ENCODE measurements at places on chromosomes 6 and 20.

GRCh38 chr6:6221787-6222535 is 98.5 kb downstream of the F13A1 start:
- DNase-seq, result no peak

- DNase-seq, result peak; percentile 53
Observed at GRCh38 chr6:20866935-20867703, 332.9 kb downstream of the CDKAL1 start.

DNA sequence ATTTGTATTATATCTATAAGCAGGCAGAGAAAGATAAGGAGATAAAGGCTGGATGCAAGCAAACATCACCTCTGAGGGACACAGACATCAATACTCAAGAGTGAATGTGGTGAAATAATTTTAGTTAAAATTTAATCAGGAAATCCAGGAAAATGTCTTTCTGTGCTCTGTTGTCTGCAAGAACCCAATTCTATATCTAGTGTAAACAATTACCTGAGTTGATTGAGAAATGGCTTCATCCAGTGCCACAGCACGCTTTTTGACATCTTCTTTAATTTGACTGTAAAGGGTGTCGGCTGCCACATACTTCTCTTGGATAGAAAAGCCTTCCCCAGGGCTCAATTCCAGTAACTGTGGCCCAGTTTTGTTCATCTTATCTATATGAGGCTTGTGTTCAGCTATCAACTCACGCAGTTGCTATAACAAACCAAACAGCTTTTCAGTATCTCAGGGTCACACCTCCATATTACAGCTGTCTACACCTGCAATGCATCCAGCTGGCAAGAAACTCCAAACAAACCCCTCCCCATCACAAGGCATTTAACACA is 131.6 kb downstream of the DST start:
- peak; percentile 29 for DNase-seq

- no peak for DNase-seq
Observed at GRCh38 chr20:23278172-23278571, 72.4 kb upstream of the NXT1 start.

- DNase-seq, result no peak
Observed at GRCh38 chr6:157709555-157709954, 113.5 kb upstream of the SNX9 start.

DNA sequence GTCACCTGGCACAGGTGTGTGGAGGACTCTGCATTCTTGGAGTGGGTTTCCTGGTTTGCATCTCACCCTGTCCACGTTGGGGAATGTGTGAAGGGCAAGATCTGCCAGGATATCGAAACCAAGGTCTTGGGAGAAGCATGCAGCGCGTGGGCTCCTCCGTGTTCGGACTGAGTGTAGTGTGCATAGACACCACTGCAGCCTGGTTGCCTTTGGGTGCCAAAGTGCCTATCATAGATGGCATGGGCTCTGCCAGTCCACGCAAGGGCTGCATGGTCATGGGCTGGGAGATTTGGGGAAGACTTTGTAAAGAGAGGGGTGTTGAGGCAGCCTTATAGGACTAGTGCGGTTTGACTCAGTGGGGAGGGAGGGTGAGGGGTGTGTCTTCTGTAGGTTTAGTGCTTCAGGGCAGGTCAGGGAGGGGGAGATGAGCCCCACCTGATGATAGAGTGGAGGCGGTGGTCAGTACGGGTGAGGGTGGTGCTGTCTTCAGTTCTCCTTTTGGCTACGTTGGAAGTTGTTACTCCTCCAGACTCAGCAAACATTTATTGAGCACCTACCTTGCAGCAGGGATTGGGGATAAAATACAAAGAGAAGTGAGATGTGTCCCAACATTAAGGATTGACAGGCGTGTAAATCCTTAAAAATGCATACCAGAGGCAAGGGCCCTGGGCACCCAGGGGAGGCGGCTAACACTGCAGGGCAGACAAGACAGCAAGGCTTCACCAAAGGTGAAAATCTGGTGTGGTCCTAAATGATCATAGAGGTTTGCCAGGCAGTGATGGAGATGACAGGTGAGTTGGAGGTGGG is 28.3 kb downstream of the DUSP22 start:
- DNase-seq, result no peak

- no peak for DNase-seq
Observed at GRCh38 chr20:62759981-62760431, 36.3 kb upstream of the MRGBP start.

DNA sequence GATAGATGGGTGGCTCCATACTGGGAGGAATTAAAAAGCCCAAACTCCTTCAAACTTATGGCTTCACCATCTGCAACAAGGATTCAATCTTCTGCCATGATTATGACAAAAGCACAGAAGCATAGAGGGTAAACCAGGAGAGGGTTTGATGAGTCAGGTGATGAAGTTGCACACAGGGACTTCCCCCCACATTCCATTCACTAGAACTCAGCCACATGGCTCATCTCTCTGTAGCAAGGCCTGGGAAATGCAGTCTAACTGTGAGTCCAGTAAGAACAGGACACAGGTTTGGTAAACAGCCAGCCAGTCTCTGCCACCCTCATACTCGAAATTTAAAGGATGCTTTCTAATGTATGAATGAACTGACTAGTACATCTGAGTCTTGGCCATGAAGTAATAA is 142.9 kb downstream of the HIVEP2 start:
- peak; percentile 99 for DNase-seq

- DNase-seq, result no peak
Observed at GRCh38 chr20:53897884-53898555, 172.4 kb downstream of the BCAS1 start.

DNA sequence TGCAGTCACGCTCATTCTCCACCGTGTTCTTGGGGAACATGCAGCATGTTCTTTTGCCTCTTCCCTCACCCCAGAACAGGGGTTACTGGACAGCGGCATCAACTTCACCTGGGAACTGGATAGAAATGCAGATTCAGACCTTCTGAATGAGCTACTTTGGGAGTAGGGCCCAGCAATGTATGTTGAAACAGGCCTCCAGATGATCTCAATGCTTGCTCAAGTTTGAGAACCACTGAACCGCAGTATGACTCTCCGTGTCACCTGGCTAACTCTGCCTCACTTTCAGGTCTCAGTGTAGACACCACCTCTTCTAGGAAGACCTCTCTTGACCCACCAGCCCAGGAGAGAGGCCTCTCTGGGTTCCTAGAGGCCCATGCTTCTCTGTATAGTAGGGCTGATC is 4.9 kb downstream of the TRIB3 start:
- no peak for DNase-seq

- DNase-seq, result no peak
Observed at GRCh38 chr6:20997143-20997769, 463.0 kb downstream of the CDKAL1 start.

GRCh38 chr6:128932061-128932460 is 49.1 kb downstream of the LAMA2 start:
- DNase-seq, result peak; percentile 83

DNA sequence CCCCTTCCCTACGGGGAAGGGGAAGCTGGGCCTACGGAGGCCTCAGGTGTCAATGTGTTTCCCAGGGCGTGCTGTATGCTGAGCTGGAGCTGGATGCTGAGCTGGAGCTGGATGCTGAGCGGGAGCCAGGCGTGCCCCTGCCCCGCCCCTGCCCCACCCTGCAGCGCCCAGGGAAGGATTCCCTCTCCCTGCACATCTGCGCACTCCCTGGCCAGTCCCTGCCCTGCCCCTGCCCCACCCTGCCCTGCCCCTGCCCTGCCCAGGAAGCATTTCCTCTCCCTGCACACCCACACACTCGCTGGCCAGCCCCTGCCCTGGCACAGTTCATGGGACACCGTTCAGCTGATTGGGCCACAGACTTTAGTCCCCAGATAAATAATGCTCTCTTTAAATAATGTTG is 196.8 kb downstream of the SMOC2 start:
- DNase-seq, result no peak

DNA sequence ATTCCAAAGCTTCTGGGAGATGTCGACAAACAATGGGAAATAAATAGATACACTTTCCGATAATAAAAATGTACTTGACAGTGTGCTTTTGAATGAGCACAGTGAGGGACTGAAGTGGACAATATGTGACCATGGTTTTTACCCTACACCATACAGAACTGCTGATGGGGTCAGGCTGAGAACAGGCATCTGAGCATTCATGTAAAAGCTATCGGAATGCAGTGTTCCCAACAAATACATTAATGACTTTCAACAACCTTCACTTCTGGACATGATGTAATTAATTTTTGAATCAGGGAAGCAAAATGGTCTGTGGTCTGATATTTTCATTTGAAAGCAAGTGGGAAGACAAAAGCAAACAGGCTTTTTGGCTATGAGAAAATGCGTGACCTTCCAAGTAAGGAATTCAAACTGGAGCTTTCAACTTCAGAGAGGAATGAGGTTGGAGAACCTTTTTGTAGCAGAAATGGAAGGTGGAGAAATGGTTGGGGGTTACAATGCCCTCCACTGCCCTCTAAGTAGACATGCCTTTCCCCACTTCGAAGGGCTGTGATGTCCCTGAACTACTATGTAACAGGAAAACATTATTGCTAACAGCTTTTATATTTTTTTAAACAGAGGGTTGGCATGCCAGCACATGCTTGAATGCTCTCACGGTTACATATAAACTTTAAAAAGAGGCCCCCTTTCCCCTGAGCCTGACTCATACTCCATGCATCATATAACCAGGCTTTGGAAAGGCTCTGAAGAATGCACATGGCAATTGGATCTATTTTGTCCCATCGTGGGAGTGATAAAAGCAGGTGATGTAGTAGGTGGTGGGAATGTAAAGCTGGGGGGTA is 203.5 kb upstream of the CITED2 start:
- DNase-seq, result peak; percentile 79

- peak; percentile 63 for DNase-seq
Observed at GRCh38 chr6:79453558-79454042, 83.6 kb downstream of the LCA5 start.

GRCh38 chr6:7566617-7567173 is 23.3 kb upstream of the SNRNP48 start:
- DNase-seq, result no peak

DNA sequence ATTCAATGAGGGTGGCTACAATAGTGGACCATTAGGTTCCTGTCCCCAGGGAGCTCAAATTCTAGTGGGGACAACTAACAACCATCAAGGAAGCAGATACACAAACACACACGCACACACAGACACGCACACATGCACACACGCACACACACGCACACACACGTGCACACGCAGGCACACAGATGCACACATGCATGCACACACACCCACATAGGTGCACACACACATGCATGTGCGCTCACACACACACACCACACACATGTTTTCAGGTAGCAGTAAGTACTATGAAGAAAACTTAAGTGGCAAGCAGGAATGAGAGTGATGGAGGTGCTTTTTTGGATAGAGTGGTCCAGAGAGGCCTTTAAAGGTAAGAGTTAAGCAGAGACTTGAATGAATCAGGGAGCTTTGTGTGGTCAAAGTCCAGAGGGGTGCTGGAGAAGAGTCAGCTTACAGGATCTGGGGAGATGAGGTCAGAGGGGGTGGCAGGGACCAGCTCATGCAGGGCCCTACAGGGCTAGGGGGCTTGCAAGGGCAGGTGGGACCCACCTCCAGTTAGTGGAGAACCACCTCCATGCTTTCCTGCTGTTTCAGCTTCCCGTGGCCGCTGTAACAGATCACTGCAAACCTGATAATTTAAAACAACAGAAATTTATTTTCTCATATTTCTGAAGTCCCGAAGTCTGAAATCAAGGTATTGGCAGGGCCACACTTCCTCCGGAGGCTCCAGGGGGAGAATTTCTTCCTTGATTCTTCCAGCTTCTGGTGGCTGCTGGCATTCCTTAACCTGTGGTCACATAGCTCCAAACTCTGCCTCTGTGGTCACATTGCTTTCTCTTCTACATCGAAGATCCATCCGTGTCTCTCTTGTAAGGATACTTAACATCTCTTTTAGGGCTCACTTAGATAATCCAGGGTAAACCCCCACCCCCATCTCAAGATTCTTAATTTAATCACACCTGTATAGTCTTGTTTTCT is 6.9 kb upstream of the NSFL1C start:
- no peak for DNase-seq

DNA sequence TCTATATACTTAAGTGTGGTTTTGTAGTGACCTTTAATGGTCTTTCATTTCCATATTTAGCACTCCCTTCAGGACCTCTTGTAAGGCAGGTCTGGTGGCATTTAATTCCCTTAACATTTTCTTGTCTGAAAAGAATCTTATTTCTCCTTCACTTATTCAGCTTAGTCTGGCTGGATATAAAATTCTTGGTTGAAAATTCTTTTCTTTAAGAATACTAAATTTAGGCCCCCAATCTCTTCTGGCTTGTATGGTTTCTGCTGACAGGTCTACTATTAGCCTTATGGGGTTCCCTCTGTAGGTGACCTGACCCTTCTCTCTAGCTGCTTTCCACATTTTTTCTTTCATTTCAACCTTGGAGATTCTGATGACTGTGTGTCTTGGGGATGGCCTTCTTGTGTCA is 236.9 kb downstream of the THBS2 start:
- DNase-seq, result no peak

DNA sequence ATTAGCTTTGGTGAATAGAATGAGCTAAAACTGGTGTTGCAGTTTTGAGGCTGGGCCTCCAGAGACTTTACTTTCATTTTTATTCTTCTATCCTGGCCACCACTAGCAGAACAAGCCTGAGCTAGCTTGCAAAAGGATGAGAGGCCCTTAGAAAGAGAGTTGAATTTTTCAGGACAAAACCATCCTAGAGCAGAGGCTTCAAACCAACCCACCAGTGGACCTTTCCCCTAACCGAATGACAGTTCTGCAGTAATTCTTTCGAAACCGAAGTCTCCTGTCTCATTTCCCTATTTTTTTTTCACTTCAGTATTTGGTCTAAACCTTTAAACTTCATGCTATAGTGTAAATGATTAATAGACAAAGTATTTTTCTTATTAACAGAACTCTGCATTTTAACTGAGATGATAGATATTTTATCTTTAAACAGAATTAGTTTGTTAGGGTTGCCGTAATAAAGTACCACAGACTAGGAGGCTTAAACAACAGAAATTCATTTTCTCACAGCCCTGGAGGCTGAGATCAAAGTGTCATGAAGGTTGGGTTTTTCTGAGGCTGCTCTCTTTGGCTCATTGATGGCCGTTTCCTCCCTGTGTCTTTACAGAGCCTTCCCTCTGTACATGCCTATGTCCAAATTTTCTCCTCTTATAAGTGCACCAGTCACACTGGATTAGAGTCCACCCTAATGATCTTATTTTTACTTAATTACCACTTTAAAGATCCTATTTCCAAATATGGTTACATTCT is 80.6 kb upstream of the PAK5 start:
- no peak for DNase-seq

- DNase-seq, result no peak
Observed at GRCh38 chr20:757506-757905, 10.8 kb downstream of the SLC52A3 start.

GRCh38 chr6:7021301-7021700 is 86.5 kb upstream of the RREB1 start:
- no peak for DNase-seq

DNA sequence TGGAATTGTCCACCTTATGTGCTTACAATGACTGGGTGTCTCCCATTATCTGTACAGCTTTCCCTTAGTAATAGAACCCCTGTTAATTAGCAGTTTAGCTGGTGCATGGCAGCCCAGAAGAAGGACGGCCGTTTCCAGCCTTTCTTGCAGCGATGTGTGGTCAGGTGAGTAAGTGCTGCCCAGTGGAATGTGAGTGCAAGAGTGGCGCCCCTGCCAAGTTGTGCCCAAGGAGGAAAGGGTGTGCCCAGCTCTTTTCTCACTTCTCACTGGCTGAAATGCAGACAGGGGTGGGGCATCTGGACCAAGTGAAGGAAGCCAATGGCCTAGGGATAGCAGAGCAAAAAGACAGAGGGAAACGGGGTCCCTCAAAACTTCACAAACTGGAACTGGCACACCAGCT is 296.8 kb downstream of the PREX1 start:
- no peak for DNase-seq

Measured in amniotic epithelial cell (primary cell).